ENCODE measurements at places on chromosomes 13 and 19.

GRCh38 chr13:34708566-34709313 lies 233.3 kb upstream of the NBEA start:
- DNase-seq = no peak

GRCh38 chr13:51621602-51622001 lies 37.3 kb downstream of the WDFY2 start:
- no peak for DNase-seq

DNA sequence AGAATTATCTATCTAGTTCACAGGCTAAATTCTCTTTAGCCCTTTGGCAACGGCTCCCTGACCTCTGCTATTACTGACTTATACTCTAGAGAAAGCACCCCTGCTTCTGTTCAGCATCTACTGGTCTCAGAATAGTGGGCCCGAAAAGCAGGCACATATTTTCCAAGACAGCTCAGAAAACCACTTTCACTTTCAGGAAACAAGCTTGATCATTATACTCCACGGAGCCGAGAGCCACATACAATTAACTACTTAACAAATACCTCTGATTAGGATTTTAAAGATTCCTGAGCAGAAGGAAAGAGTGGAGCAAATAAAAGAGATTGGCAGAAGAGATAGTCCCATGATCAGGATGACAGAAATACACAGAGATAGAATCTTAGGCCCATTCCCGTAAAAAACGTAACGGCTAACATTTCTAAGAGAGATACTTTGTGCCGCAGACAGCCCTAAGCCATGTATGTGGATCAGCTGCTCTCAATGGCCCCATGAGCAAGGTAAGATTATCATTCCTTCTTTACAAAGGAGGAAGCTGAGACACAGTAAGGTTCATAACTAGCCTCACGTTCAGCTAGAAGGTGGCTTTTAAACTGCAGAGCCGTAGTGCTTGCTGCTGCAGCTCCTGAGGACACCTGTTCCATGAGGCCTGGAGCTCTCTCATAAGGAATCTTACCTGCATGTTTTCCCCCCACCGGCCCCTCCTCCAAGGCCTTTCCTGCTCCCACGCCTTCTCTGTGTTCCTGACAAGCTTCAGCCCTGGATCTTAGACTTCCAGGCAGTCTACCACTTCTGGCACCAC lies 227.2 kb downstream of the FOXO1 start:
- no peak for DNase-seq

GRCh38 chr13:56988543-56988942 lies 152.2 kb upstream of the PRR20A start:
- DNase-seq = no peak

- no peak for DNase-seq
Measured at GRCh38 chr13:94419304-94419924, 60.1 kb downstream of the DCT start.

DNA sequence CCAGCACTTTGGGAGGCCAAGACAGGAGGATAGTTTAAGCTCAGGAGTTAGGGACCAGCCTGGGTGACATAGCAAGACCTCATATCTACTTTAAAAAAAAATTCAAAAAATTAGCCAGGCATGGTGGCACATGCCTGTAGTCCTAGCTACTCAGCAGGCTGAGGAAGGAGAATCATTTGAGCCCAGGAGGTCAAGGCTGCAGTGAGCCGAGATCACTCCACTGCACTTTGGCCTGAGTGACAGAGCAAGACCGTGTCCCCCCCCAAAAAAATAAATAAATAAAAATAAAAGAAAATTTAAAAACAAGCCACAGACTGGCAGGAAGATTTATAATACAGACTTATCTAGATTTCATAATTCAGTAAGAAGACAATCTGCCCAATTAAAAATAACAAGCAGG lies 14.8 kb downstream of the PSPC1 start:
- no peak for DNase-seq

GRCh38 chr13:99407906-99408702 lies 93.2 kb upstream of the TM9SF2 start:
- no peak for DNase-seq

- DNase-seq = no peak
Measured at GRCh38 chr19:54062643-54063042, 1.1 kb downstream of the VSTM1 start.

GRCh38 chr19:47560999-47561398 lies 11.9 kb downstream of the ZNF541 start:
- DNase-seq = no peak

- DNase-seq = no peak
Measured at GRCh38 chr19:28736528-28736927, 476.4 kb downstream of the UQCRFS1 start.

GRCh38 chr13:31485183-31485582 lies 254.1 kb upstream of the RXFP2 start:
- peak; percentile 9 for DNase-seq

- peak; percentile 15 for DNase-seq
Measured at GRCh38 chr13:40445557-40445990, 220.9 kb downstream of the FOXO1 start.

GRCh38 chr13:107548338-107548737 lies 667.0 kb downstream of the LIG4 start:
- DNase-seq = no peak

- DNase-seq = no peak
Measured at GRCh38 chr19:46365561-46365960, 18.7 kb downstream of the PPP5C start.

DNA sequence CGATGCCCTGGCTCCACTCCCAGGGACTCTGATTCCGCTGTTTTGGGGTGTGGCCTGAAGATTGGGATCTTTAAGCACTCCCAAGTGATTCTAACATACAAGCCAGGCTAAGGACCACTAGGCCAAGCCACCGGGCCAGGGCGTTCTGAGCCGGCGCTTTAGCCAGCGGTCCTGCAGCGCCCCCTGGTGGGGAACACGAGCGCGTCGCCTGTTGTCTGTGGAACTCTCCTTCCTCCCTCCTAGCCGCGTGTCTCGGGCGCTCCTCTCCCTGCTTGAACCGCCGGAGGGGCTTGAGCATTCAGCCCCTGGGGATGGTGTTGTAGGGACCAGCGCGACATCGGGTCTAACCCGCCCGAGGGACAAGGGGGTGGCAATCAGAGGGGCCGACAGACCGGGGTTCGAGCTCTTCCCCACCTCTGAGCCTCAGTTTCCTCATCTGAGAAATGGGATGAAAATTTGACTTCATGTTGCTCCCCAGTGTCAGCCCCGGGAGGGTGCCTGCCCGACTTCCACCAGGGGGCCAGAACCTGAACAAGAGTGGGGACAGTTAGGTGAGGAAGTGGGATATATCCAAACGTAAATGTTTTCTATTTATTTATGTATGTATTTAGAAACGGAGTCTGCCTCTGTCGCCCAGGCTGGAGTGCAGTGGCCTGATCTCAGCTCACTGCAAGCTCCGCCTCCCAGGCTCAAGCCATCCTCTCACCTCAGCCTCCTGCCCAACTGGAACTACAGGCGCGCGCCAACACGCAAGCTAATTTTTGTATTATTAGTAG lies 18.0 kb upstream of the PNMA8B start:
- peak; percentile 46 for DNase-seq

- no peak for DNase-seq
Measured at GRCh38 chr13:97296740-97297139, 74.6 kb downstream of the MBNL2 start.

- no peak for DNase-seq
Measured at GRCh38 chr13:109256866-109257760, 529.3 kb downstream of the IRS2 start.

DNA sequence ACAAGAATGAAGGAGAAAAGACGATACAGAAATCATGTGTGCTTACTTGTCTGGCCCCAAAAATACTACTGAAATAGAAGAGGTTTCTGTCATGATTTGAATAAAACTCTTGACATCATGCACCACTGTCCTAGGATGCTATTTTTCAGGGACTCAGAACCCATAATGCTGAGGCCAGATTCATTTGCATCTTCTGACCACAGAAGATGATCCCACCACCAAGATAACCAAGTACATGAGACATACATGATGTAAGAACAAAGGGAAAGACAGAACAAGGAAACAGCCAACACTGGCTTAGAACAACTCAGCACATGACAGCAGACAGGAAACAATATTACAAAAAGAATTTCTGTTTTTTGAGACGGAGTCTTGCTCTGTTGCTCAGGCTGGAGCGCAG lies 2.5 kb downstream of the ZNF552 start:
- no peak for DNase-seq

DNA sequence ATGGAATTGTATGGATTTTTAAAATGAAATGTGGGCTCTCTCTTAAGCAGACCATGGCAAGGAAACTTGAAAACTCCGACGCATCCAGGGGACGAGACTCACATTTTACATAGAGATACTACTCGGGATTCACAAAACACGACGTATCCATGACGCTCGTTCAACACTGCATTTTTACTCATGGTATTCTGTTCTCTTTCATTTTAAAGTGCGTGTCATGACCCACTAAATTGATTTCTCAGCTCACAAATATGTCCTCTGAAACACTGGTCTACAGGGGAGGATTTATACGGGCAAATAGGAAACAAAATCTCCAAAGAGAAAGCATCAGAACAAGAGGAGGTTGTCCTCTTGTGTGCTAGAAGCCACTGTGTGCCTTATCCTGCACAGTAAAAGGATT lies 523.5 kb downstream of the MYO16 start:
- DNase-seq = no peak

DNA sequence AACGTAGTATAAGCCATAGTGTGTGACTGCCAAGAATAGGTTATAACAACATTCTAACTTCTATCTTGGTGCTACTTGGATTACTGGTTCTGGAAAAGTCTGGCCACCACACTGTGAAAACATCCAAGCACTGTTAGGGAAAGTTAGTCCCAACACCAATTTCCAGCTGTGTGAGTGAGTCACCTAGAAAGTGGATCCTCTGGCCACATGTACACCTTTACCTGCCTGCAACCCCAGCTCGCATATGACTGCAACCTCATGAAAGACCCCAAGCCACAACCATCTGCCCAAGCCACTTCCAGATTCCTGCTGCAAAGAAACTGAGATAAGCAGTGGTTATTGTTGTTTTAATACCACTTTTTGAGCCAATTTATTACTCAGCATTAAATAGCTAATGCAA lies 404.5 kb downstream of the KCTD12 start:
- no peak for DNase-seq

DNA sequence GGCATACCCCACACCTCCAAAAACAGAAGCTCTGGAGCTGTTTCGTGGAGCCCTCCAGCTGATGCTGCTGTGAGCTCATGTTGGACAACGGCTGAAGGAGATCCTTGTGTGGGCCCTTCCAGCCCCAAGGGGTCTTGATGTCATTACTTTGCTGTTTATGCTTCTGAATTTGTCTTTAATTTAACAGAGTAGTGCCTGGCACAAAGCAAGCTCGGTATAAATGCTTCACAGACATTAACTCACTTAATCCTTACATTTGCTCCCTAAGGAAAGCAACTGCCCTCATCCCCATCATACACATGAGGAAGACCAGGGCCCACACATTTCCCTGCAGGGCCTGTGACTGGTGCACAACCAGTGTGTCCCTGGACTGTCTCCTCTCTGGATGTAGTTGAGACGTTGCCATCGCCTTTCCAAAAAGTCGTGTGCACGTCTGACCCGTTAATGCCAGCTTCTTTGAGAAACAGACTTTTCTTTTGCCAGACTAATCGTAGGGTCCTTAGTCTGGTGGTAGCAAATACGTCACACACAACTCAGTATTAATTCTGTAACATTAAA lies 7.6 kb downstream of the COL4A1 start:
- no peak for DNase-seq

DNA sequence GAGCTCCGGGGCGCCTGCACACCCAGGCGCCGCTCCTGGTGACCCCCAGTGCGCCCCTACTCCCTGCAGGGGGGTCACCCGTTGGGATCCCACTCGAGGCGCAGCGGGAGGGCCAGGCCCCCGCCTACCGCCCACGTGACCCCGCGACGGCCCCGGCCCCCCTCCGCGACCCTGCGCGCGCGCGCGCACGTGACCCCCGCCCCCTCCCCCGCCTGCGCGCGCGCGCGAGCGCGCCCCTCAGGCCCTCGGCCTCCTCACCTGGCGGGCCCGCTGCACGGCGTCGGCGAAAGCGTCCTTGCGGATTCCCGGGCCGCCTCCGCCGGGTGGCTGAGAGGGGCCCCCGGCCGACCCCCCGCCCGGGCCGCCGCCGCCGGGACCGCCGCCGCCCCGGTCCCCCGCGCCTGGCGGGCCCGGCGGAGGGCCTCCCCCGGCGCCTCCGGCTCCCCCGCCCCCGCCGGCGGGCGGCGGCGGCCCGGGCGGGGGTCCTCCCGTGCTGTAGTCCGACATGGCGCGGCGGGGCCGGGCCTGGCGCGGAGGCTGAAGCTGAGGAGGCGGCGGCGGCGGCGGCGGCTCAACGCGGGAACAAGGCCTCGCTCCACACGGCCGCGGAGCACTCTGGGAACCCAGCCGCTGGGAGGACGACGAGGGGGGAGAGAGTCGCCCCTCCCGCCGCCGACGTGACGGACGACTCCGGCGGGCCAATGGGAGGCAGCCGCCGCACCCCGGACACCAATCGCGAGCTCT lies at the start of gene KHSRP:
KHSRP (minus strand) TSS at position 617 of the 744 bp plus-strand sequence; CDS start at position 507, 110 bp downstream.
- no peak for DNase-seq

DNA sequence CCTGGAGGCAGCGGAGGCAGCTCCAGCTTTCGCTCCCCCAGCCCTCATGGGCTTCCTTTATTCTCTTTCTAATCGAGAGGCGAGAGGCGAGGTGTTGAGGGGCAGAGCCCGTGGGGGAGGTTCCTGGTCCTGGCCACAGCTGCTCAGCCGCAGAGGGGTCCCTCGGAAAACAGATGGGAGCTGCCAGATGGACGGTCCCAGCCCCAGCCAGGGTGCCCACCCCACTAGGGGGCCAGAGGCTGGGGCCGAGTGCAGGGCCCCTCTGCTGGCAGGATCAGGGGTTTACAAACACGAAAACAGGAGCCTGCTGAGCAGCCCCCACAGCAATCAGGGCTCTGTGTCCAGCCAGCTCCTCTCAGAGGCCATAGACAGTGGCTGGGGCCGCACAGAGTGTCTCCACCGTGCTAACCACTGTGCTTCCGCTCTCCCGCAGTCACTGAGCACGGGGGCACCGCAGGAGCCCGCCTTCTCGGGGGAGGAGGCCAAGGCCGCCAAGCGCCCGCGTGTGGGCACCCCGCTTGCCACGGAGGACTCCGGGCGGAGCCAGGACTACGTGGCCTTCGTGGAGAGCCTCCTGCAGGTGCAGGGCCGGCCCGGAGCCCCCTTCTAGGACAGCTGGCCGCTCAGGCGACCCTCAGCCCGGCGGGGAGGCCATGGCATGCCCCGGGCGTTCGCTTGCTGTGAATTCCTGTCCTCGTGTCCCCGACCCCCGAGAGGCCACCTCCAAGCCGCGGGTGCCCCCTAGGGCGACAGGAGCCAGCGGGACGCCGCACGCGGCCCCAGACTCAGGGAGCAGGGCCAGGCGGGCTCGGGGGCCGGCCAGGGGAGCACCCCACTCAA lies 182.2 kb downstream of the KDM4B start:
- DNase-seq = no peak

GRCh38 chr19:49952479-49952836 lies 8.5 kb downstream of the SIGLEC11 start:
- no peak for DNase-seq

- DNase-seq = no peak
Measured at GRCh38 chr13:110758195-110758805, 44.8 kb downstream of the ING1 start.

GRCh38 chr13:41271456-41272285 lies 8.3 kb upstream of the MTRF1 start:
- no peak for DNase-seq
